Stromal cell of bone marrow (primary cell): ENCODE measurements at places on chromosomes 5 and 9.

GRCh38 chr5:74013222-74013621 is 387.2 kb downstream of the ARHGEF28 start:
- DNase-seq = no peak

GRCh38 chr5:77347435-77348098 is 137.1 kb downstream of the PDE8B start:
- no peak for DNase-seq

DNA sequence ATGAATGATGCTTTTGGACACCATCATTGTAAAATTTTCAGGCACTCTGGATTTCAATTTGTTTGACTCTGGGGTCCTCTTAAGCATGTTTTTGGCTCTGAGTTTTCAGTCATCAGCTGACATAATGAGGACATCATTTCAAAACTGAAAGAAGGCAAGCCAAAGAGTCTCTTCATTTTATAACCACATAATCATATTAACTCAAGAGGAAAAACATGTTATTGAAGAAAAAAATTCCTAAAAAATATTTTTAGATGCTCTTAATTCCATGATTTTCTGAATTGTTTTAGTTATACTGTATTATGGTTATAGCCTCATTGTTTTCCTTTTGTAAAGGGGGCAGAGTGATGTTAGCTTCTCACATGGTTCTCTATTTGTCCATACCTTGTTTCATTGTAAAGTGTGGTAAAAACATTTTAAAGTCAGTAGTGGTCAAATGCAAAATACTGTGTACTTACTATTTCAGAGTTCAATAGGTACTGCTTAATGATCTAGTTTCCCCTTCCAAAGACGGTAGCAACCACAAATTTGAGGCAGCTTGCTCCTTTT is 472.1 kb downstream of the DMRT2 start:
- no peak for DNase-seq

GRCh38 chr9:93949073-93949693 is 6.0 kb downstream of the BARX1 start:
- DNase-seq = no peak

GRCh38 chr9:125486576-125486975 is 220.4 kb downstream of the MAPKAP1 start:
- DNase-seq = no peak

- no peak for DNase-seq
Measured at GRCh38 chr5:118544887-118545449, 443.4 kb downstream of the DTWD2 start.

GRCh38 chr5:148454576-148454975 is 70.8 kb downstream of the FBXO38 start:
- no peak for DNase-seq

DNA sequence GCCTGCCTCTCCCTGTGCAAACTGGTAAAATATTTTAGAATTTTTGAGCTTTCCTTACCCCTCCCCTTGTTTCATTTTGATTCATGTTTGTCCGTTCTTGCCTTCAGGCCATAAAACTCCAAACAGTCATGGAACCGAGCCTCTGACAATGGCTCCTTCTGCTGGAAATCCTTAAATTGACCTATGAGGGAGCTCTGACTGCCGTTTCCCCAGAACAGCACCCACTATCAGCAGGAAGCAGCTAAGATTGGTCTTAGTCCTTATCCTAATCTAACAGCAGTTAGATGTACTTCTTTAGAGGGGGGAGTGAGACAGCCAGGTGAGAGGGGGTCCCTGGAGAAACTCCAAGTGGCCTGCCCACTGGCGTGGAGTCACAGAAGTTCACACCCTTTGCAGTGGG is 106.7 kb downstream of the FAM174A start:
- no peak for DNase-seq

DNA sequence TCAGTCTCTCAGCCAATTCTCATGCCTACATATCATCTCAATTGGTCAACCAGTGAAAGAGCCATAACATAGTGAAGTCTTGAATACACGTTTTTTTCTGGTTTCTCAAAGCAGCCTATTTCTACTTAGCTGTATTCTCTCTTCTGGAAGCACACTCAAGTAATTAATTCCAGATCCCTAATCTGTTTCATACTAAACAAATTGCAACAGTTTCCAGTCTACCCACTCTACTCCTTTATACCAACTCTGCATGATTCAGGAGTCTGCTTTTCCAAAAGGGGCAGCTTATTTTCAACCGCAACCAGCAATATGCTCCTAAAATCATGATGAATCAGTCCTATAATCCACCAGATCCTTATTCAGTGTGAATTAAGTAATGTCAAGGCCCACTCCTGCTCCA is 211.7 kb downstream of the TLE1 start:
- DNase-seq = no peak

DNA sequence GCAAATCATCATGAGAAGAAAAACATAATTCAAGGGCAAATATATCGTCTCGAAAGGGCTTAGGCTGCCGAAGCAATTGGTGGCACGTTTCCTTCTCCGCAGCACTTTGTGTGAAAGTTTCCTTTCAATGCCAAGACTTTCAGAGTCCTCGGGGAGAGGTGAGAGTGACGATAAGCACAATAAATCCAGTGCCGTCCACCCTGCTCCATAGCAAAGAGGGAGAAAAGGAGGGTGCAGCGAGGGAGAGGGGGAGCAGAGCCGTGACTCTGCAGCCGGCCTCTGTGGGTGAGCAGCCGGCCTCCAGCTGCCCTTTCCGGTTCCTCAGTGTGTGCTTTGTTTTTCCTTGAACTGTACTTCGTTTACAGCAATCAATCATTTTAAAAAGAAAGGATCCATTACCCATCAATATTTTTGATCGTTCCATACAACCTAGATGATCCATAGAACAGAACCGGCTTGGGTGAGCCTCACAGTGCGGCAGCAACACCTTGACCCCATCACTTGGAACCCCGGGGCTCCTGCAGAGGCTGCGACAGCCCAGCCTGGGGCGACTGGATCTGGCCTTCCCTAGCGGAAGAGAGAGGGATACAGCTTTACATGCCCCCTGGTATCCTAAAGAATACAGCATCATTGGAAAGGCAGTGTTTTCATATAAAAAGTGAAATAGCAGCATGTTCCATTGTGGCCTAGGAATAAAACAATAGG is 247.0 kb upstream of the IRX4 start:
- DNase-seq = no peak

DNA sequence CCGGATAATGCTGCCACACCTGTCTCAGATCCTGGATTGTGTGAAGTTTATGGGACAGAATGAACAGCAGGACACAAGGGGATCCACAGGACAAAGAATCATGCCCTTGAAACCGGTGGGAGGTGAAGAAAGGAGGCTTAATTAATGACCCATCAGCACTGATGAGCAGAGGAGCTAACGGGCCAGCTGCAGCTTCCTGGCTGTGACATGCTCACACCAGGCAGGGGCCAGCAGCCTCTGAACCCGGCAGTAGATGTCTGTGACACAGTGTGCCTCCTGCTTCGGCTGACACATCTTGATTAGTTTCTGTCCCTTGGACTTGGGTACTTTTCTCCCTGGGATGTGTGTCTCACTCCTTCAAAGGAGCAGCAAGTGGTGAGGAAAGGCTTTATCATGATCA is 328.8 kb upstream of the BRINP1 start:
- DNase-seq = no peak

DNA sequence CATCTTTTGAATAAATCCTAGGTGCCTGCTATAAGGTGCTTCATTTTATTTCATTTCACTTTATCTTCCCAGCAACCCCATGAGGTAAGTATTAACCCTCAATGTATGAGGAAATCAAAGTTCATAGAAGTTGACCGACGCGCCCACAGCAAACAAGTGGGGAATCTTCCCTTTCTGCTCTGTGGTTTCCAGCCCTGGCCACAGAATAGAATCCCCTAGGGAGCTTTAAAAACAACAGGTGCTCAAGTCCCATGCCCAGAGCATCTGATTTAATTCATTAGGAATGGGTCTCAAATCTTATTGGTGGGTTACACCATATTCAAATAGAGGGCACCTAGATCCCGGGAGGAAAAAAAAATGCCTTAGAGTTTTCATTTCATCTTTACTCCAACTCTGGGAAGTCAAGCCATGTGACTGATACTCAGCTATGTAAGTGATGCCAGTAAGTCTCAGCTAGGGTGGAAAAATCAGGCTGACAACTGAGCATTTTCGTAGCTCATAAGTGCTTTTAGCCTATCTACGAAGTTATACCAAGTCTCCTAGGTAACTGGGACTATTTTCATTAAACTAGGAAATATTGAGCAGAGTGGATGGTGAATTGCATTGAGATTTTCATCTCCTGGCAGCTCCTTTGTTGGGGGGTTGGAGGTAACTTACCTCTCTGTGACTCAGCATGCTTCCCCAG is 353.4 kb upstream of the SLC30A5 start:
- DNase-seq = no peak

DNA sequence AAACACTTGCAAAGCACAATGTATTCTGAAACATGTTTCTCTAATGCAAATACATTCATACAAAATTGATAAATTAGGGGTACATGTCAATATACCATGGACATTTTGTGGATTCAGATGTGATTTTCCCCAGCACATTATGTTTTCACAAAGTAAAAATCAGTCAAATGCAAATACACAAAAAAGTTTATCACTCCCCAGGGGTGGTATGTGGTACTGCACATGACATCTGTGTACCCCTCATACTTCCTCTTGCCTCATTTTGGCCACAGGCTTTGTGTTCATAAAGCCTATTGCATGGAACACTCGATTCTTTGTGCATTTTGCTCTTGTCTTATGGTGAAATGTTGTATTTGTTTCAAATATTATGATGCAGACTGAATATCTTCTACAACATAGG is 116.8 kb upstream of the PDE4D start:
- DNase-seq = no peak

DNA sequence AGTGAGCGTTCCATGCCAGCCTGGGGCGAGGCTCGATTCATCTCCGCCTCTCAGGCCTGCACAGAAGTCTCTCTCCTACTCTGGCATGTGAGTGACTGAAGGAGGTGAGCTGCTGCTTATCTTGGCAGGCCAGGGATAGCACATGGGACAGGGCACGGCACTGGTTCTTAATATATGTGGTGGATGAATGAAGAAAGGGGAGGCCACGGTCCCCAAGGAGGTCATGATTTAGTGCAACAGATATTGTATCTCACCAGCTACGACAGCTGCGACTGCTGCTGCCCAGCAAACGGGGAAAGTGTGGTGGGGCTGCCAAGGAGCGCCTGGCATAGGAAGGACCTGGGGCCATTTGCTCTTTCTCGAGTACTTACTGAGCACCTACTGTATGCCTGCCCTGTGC is 19.3 kb upstream of the MAPK9 start:
- no peak for DNase-seq

DNA sequence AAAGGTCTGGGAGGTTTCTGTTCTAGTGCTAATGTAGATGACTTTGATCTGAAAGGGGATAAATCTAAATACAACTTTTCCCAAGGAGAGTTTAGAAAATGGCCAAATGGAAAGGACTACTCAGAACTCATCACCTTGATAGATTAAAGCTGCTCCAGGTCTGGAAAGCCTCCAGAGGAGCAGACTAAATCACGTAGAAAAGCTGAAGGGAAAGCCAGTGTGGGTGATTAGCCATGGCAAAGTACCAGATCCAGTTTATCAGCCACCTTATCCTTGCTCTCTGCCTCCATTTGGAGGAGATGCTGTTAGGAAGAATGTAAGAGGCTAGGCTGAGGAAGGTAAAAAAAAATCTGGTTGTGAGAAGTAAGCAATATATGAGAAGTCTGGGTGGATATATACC is 120.7 kb upstream of the RAI14 start:
- no peak for DNase-seq

- DNase-seq = no peak
Measured at GRCh38 chr9:124215368-124215910, 42.3 kb upstream of the NEK6 start.

DNA sequence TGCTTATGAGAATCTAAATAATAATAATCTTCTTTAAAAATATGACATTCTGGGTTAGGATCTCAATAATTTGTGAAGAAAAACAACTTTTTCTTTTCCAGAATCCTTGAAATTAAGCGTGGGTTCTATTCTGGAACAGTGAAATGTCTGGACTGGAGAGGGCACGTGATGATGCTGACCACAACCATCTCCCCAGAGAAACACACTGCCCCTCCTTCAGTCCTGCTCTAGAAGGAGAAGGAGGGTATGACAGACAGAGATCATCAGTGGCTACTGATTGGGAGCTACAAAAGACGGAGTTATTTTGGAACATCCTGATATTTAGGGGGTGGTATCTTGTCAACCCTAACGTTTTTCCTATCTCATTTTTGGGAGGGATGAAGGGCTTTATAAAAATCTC is 40.2 kb downstream of the MEF2C start:
- no peak for DNase-seq

DNA sequence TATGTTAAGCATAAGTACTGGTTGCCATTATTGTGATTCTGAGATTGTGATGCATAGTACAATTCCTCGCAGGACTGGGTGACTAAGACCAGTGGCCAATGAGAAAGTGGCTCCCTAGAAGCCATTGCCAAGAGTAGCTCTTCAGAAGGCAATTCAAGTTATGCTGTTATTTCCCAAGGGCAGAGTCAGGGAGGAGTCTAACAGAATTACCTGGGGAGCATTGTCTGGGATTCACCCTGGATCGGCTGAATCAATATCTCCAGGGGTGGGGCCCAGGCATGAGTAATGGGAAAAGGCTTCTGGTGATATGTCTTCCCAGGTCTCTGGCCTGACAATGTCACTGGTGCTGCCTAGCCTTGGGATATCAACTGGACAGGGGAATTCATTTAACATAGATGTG is 10.9 kb upstream of the ARHGEF28 start:
- no peak for DNase-seq

GRCh38 chr5:162324328-162324727 is 256.8 kb downstream of the GABRG2 start:
- no peak for DNase-seq

GRCh38 chr9:136608348-136609159 is 54.2 kb upstream of the EGFL7 start:
- no peak for DNase-seq

GRCh38 chr5:4124221-4124970 is 528.8 kb downstream of the IRX1 start:
- DNase-seq = no peak
